Prostate gland (tissue), 2 donors: ENCODE measurements at places on chromosomes 3 and 15. TPM values are rescaled to one million over a fixed set of nuclear protein-coding genes. Genes with fewer than 3 reads are reported as not detected.

The CD80 gene
- not detected for total RNA-seq

The AGBL1 gene
- 0.91 TPM for total RNA-seq

The SELENOK gene
- 48.5 TPM for total RNA-seq

- no peak for DNase-seq
These were observed 151.7 kb downstream of the MEGF11 start for GRCh38 chr15:66101715-66102395.

DNA sequence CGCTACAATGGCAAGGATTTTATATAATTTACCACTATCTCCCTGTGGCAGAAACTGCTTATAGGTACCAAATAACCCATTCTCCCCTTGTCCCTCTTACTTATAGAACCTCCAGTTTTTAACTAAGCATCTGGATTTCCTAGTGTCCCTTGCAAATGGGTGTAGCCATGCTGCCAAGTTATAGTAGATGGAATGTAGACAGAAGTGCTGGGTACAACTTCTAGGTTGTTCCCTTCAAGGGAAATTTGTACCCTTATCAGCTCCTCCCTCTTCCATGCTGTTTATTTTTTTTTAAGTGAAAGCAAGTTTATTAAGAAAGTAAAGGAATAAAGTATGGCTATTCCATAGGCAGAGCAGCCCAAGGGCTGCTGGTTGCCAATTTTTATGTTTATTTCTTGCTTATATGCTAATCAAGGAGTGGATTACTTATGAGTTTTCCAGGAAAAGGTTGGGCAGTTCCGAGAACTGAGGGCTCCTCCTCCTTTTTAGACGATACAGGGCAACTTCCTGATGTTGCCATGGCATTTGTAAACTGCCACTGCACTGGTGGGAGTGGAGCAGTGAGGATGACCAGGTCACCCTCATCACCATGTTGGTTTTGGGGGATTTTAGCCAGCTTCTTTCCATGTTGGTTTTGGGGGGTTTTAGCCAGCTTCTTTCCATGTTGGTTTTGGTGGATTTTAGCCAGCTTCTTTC, 40.1 kb upstream of the TM4SF19 start:
- DNase-seq = no peak

DNA sequence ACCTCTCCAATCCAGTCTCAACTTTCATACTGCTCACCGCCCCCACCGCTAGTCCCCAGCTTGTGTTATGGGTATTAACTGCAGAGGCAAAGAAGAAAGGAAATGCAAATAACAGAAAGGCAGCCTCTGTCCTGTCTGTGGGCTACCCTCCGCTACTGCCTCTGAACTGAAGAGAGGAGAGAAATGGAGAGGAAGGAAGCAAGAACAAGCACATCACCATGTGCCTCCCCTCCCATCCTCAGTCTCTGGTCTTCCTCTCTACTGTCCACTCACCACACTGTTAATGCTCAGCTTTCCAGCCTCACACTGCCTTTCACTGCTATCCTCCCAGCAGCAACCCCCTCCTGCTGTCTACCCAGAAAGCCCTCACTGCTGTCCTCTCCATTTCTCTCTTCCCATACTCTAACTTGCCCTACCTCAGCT, 139.0 kb upstream of the SLC2A2 start:
- DNase-seq = no peak

DNA sequence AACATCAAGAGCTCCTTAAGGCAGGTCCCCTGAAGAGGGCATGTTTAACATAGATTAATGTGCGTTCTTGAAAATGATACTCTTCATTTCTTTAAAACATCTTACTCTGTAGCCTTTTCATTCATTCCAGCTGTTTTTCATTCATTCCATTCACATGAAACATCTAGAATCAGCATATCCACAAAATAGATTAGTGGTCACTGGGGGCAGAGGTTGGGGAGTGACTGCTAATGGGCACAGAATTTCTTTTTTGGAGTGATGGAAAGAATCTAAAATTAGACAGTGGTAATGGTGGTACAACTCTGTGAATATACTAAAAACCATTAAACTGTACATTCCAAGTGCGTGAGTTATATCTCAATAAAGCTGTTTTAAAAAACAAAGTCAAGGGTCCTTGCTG, 15.4 kb upstream of the CXCR6 start:
- no peak for DNase-seq

DNA sequence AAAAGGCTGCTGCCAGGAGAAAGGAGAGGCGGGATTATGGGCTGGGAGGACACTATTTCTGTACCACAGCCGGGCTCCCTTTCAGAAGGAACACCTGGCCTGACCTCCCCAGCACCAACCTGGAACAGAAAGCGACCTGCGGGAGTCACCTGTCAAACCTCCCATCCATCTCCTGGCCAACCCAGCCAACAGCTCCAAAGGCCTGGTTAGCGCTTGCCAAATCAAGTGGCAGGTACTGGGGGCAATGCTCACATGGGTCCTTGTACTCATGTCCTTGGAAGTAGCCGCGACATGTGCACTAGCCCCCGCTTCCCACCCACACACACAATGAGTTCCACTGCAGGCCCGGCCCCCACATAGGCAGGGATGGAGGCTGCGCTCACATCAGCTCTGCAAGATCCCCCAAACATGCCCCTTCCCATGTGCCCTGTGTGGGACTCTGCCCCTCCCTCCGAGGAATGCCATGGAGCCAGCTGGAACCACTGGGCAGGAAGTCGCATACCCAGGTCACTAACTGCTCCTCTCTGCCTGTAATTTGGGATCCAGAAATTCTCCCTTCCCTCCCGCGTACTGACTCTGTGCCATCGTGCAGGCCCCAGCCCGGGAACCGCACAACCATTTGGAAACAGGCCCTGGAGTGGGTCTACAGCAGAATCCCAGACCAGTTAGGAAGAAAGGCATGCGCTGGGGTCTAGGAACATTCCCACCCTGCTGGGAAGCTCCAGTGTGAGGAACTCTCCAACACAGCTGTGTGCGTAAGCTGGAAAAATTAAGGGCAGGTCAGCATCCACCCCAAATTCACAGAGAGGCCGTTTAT, 98.9 kb downstream of the LRIG1 start:
- DNase-seq = no peak

DNA sequence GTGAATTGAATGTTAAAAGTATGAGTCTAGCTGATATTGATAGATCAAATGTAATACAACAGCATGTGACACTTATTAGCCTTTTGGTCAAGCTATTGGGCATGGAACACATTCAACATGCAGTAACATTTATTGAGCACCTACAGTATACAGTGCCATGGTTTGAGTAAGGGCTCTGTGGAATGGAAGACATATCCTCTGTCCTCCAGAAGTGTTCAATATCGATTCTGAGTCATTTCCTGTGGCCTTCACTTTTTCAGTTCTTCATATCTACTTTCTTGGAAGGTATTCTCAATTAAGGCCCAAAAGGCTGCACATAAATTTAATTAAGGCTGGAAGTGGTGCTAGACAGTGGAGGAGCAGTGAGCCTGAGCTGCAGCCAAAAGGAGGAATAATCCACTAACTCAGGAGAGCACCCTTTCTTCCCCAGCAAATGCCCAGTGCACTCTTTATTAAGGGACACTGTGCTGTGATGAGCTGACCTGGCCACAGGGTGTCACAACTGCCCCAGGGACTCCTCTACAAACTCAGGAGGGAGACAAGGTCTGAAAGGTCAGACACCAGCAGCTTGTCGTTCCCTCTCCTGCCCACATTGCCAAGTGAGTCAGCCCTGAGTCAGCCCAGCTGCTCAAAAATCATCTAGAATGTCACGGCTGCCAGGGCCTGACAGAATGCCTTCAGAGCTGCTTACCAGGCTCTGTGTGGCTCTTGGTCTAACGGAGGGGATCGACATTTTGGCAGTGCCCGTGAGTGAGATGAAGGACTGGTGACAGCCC, 544.8 kb downstream of the AGBL1 start:
- DNase-seq = no peak

DNA sequence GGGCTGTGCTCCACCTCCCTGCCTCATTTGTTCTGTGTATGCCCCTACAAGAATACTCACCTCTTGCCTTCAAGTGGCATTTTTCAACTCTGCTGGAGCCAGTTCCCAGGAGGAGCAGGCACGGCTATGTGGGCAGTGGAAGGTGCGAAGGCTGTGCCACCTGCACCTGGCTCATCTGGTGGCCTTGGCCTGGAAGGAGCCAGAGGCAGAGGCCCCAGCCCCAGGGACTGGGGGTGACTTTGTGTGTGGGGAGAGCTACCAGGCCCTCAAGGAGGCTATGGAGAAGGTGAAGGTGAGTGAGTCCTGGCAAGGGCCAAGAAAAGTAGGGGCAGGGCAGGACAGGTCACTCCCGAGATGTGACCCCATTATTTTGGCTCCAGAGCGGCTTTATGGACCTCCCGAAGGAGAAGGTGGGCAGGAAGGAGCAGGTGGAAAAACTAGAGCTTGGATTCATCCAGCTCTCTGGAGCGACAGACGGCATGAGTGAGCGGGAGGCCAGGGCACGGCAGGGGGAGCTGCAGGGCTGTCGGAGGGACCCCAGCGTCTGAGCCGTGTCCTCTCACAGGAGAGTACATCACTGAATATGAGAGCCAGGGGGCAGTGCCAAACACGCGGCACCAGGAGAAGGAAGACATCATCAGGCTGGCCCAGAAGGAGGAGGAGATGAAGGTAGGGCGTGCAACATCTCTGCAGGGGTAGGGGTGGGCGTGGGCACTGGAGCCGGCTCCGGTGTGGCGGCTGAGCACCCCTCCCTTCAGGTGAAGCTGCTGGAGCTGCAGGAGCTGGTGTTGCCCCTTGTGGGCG, 57.3 kb upstream of the UBE2Q2 start:
- DNase-seq = no peak

DNA sequence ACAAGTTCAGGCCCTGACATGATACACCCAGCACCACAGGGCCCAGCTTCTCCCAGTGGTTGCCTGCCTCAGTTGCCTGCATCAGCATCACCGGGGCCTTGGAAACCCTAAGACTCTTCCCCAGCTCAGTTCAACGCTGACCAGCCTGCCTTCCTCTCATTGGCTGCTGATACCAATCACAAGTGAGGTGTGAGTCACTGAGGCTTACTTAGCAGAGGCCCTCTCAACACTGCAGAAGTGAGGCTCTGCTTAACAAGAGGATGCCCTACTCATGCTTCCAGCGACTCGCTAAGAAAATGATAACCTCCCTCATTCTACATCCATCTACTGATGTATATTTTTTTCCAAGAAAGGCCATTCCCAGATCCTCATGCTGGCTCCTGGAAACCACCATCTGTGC, 151.9 kb downstream of the ADAMTS17 start:
- DNase-seq = no peak

DNA sequence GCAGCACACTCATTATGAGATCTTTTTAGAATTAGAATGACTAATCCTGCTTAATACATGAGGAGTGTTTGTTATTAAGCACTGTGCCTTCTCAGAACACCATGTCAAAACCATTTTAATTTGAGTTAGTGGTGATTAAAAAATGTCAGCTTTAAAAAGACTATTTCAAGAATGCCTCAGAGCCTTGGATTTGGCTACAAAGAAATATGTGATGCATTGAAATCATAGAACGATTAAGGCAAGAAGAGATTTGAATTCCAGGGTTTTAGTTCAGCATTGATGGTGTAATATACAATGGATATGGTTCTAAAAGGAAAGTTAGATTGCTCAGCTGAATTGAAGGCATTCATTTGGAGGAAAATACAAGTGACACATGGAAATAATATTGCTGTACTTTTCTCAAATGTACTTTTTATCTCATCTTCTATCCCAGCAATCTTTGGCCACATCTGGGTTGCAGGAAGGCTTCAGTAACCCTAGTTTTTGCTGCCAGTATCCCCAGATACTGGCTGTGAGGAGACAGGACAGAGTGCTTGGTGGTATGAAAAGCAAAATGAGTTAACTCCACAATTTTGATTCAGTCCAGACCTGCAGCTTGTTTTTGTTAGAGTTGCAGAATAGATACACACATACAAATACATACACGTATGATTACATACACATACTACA, 303.8 kb downstream of the CLSTN2 start:
- no peak for DNase-seq

DNA sequence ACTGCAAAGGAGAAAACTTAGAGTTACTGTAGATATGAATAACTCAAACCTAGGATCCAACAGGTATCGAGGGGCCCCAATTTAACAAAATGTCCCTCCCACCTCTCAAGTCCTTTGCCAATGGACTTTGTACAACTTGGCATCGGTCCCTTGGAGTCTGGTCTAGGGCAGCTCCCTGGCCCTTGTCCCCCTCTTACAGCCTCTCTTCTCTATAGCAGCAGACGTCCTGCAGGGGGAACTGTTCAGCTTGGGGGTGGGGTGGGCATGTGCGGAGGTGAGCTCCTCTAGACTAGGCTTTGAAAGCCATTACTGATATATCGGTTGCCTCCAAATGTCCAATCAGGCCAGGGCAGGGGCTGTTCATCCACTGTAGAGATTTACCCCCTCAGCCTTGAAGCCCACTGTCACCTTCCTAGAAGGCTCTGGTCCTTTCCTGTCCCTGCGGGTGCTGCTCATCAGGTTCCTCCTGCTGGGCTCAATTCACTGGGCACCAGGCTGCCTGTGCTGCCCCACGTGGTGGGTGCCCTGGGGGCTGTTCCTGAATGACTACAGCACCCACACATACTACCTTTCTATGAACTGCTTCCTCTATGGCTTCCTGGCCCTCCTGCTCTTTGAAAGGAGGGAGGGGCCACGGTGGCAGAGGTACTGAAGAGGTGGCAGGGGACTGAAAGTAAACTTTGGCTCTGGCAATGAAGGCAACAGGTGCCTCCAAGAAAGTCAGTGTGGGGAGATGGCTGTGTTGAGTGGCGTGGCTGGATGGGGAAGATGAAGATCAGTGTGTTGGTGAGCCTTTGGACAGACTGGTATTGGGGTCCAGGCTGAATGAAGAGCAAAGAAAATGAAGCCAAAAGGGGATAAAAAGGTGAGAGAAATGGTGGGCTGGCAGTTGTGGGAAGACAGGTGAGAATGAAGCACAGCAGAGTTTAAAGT, 78.8 kb upstream of the MEX3B start:
- DNase-seq = no peak

GRCh38 chr3:182633186-182633585, 160.1 kb upstream of the ATP11B start:
- no peak for DNase-seq

- DNase-seq = peak; percentile 34
These were observed 376.4 kb downstream of the CTNNB1 start for GRCh38 chr3:41575724-41576123.
